T-helper 2 cell treated with Interferon-gamma antibody and Interleukin-4, amounts not matched to agents 5 μg/mL and 100 μg/mL, for 36 hours (primary cell): ENCODE measurements at places on chromosomes 4 and X.

- no peak for DNase-seq
Observed at GRCh38 chr4:155877971-155878370, 11.9 kb upstream of the ASIC5 start.

- DNase-seq: no peak
Observed at GRCh38 chr4:14387647-14388046, 614.6 kb upstream of the CPEB2 start.

GRCh38 chrX:71565474-71566041 is 12.7 kb upstream of the GCNA start:
- DNase-seq: no peak

GRCh38 chr4:6301732-6302442 is 32.2 kb downstream of the WFS1 start:
- DNase-seq: no peak

- DNase-seq: no peak
Observed at GRCh38 chr4:91064157-91064853, 937.1 kb downstream of the CCSER1 start.
